Hematopoietic multipotent progenitor cell treated with erythropoietin and hydrocortisone succinate and interleukin-3 and kit ligand, for 17 days (in vitro differentiated cells): ENCODE measurements at places on chromosomes 2 and 18.
A peak's percentile ranks its signal among the peaks of the same experiment; 100 is the strongest.

GRCh38 chr18:44771956-44772917 lies 91.5 kb downstream of the SETBP1 start:
- DNase-seq = no peak

DNA sequence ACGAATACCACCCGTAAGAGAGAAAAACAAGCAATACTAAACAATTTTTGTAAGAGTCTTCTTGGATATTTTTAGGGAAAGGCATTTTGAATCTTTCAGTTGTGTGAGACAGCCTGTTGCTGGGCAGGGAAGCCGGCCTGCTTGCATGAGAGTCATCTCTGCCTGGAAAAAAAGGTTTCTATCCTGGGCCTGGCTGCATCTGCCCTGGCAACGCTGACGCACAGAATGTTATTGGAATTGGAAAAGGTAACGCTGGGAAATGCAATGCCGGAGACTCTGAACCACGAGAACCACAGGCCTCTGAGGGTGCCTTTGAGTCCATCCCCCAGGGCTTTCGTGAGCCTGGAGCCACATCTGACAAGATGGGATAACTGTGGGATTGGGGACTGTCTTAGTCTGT lies 17.9 kb upstream of the NPAS2 start:
- no peak for DNase-seq

GRCh38 chr2:96157649-96158553 lies 12.7 kb upstream of the DUSP2 start:
- no peak for DNase-seq

- no peak for DNase-seq
Observed at GRCh38 chr2:236130349-236130998, 37.7 kb downstream of the GBX2 start.

GRCh38 chr2:120511947-120512710 lies 166.2 kb downstream of the INHBB start:
- DNase-seq = no peak

GRCh38 chr2:233489666-233490065 lies 76.9 kb downstream of the USP40 start:
- DNase-seq = no peak

- DNase-seq = no peak
Observed at GRCh38 chr2:233423552-233423860, 69.2 kb downstream of the DGKD start.

DNA sequence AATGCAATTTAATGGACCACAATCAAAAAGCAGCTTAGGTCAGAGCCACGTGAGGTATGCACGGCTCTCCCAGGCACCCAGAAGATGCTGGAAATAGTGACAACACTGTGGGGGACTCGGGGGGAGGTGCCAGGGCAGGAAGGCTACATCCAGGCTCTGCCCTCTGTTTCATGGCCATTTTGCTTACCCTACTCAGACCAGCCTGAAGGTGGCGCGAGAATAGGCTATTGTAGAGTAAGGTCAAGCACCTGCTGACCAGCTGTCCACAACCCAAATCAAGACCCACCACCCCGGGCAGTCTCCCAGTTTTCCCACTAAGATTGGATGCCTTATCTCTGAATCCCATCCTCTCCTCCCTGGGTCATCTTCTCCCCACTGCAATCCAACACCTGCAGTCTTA lies 115.7 kb downstream of the VIT start:
- DNase-seq = no peak

DNA sequence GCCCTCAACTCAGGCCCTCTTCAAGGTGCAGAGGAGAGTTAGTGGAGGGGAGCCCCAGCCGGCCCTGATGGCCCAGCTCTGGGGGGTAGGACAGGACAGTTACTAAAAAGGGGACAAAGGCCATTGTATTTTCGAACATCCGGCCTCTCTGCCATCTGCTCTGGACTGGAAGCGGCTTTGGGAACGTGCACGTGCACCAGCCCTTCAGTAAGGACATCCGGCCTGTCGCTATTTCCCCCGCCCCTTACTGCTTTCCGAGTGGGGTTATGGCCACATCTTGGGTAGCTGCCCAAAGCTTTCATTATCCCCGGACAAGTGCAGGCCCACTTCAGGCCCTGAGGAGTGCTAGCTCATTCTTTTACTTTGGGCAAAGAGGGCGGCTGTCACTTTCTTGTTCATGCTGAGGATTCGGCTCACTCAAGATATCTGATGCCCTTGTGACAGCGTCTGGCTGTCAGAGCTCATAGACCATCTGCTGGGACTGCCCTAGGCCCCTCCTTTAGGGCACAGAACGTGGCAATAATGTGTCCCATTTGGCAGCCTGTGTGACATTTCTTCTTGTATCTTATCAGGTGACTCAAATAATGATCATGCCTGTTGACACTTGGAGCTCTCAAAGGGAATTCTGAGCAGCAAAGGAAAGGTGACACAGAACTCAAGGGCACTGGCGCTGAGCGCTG lies 17.5 kb downstream of the SLC4A3 start:
- no peak for DNase-seq

DNA sequence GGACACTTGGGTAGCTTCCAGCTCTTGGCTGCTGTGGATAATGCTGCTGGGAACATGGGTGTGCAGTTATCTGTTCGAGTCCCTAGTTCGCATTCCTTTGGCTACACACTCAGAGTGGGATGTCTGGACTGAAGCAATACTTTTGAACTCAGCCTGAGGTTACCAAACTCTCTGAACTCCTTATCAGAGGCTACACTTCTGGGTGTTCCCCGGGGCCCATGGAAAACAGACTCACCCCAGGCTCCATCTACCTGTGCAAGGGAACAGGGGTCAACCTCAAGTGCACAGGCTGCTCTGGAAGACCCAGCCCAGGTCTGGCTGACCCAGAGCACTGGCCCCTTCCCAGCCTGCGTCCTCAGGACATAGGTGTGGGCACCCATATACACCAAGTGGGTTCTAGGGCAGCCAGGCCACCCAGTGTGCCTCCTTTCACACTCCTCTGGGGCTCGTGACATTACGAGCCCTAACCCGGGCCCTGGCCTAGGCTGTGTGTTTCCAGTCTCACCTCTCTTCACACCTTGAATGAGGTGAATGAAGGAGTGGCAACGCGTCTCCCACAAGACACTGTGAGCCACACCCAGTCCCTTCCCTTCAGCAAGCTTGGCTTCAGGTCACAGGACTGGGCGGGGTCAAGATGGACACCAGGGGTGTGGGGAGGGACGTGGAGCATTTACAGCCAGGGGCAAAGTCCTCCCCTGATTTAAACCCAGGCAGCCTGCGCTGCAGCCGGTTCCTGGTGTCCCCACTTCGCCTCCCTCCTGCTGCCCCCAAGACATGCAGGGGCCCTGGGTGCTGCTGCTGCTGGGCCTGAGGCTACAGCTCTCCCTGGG lies at the start of gene ALPI:
TSS of gene ALPI (plus strand) at position 728 of the 830 bp plus-strand sequence. CDS start at position 775, 47 bp downstream.
- no peak for DNase-seq

DNA sequence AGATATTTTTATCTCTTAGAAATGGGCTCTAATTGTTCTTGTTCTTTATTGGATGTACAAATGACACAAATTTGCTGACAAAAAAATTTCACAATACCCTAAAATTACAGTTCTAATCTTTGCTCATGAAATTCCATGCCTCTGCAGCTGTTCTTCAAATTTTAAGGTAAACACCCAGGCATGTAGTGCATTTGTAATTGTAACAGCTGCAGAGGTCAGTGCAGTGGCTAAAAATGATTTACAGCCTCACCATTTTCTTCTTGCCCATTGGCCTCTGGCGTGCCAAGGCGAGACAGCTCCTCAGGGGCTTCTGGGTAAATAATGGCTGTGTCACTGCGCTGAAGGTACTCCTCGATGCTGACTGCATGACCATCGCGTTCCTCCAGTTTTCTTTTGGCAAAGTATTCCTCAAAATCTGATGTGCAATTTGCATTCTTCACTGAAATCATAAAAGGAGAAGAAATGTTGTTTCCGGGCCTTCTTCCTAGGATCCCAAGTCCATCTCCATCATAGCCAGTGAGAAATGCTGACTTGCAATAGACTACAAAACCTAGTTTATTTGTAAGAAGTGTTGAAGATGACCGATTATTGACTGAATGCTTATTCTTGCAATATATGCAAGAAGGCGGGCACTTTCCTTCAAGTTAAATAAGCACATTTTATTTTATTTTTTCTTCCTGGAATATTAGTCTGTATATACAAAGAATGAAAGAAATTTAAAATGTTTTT lies 115.2 kb downstream of the ZEB2 start:
- DNase-seq = no peak

GRCh38 chr2:3864943-3865865 lies 161.8 kb downstream of the DCDC2C start:
- DNase-seq = no peak

- DNase-seq = no peak
Observed at GRCh38 chr18:8163286-8163959, 445.8 kb upstream of the RAB12 start.

DNA sequence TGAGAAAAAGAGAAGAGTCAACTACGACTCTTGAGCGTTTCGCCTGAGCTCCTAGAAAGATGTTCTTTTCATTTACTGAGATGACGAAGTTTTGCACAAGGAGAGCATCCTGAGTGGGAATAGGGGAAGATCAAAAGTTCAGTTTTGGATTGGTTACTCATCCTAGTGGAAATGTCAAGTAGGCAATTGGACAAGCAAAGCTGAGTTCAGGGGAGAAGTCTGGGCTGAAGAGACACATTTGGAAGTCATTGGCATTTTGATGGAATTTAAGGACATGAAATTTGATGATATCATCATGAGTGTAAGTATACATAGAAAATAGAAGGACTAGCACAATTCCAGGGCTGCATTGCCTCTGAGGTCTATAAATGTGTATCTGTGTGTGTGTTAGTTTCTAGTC lies 416.6 kb downstream of the RAD51AP2 start:
- no peak for DNase-seq

GRCh38 chr2:114709936-114710850 lies 267.8 kb downstream of the DPP10 start:
- DNase-seq = no peak

DNA sequence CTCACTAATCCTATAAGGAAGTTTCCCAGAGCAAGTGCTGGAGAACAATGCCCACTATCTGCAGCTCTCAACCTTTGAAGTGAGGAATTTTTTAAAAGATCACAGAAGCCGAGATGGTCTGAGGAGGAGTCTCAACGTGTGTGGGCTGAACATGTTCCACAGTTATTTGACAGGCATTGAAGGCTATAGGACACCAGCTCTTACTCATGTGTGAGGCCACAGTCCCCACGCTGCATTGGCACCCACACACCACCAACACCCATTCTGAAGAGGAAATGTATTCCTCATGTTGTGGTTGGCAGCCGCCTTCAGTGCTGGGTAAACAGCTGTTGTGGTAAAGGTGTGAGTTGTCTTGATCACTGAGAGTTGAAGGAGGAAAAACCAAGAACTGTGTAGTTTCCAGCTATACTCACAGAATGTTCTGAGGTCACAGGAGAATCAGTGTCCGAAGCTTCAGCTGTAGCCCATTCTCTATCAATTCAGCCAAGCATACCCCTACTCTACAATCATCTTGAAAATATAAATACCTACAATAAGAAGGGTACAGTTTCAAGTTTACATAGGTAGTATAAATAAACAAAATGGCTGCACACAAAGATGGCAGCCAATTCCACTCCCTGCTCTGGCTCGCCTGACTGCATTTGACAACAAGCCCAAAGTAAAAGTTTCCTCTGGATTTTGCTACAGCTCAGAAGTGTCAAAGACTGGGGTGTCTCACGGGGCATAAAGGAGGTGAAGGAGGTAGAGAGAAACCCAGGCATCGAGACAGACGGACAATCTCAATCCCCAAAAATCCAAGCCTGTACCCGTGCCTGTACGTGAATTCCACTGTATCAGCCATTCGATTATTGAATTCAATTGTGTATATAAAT lies 12.1 kb downstream of the CD226 start:
- DNase-seq = no peak

GRCh38 chr2:60555066-60555782 lies 1.8 kb upstream of the BCL11A start:
- peak; percentile 81 for DNase-seq

- DNase-seq = no peak
Observed at GRCh38 chr2:174964404-174964803, 40.8 kb downstream of the CHN1 start.

DNA sequence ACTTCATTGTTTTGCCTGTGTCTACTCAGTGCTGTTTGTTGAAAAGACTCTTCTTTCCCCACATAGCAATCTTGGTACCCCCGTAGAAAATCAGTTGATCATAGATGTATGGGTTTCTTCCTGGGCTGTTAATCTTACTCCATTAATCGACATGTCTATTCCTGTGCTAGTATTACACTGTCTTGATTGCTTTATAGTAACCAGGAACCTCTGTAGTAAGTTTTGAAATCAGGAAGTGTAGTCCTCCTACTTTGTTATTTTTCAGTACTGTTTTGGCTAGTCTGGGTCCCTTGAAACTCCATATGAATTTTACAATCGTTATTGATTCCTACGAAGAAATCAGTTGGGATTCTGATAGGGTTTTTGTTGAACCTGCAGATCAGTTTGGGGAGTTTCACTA lies 78.8 kb upstream of the FAM136A start:
- no peak for DNase-seq

GRCh38 chr2:43251171-43251731 lies 24.8 kb upstream of the ZFP36L2 start:
- no peak for DNase-seq

DNA sequence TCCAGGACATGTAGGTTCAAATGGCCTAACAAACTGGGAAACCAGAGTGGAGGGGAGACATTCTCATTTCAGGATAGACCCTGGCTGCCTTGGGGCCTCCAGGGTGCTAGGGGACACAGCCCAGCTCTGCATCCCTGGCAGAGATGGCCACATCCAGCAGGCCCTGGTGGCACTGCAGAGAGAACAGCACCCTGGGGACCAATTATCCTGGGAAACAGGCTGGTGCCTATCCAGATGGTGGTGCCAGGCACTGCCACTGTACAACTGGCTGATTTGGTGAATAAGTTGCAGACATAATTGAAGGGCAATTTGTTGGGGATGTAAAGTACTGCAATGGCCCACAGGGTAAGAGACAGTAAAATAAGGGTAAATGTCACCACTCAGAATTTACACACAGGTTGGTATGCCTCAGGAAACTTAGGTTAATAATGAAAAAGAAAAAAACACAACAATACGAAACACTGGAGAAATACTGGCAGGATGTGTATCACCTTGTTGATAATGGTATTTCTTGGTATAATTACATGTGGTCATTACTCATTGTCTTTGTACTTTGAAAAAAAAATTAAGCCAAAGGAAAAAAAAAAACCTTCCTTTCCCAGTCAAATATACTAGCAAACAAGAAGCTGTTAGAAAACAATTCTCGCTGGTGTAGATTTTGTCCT lies 12.8 kb upstream of the SFTPB start:
- DNase-seq = no peak

DNA sequence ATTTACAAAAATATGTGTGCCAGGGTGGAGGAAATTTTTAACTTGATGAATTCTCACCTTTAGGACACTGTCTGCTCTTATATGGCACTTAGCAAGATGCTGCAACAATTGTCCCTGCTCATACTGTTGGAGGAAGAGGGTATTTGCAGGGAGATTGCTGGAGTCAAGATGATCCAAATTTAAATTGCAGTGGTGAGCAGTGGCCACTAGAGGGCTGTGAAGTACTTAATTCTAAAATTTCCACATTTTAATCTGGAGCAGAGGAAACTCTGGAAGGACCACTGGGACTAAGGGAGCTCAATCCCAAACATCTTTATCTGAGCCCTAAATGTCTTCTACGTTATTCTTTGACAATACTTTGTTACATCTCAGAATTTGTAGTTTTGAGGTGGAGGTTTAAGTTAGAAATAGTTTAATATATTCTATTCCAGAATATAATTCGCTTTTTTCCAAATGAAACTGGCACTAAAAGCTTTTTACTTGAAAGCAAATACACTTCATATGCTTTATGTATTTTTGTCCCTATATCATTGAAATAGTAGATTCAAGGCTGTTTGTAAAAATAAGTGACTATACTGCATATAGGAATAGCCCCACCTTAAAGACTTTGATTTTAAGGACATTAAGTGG lies 33.0 kb upstream of the PTH2R start:
- DNase-seq = peak; percentile 48

- DNase-seq = no peak
Observed at GRCh38 chr2:239394346-239394945, 6.4 kb downstream of the HDAC4 start.
